ENCODE measurements at places on chromosomes 5 and 9.

GRCh38 chr5:36272136-36272690, 29.5 kb downstream of the RANBP3L start:
- no peak for DNase-seq

DNA sequence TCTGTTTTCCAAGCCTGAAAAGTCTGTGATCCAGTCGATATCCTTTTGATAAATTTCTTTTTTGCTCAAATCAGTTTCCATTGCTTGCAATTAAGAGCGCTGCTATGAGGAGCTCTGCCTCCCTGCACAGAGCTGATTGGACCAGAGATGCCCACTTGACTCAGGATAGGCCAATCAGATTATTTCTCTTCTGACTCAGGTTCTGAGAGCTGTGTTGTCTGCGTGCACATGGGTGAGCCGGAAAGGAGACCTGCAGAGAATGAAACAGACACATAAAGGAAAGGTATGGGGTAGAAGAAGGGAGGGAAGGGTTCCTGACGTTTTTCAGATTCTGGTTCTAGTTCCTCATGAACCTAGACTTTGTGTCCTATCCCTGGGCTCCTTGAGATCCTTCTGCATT, 15.8 kb upstream of the FABP6 start:
- DNase-seq: no peak

- DNase-seq: no peak
These were observed 23.4 kb downstream of the PAM start for GRCh38 chr5:102778478-102778877.

- no peak for DNase-seq
These were observed 124.4 kb upstream of the MAP1B start for GRCh38 chr5:71982717-71983395.

GRCh38 chr5:135192351-135192750, 158.3 kb upstream of the PITX1 start:
- DNase-seq: no peak

Measured in stimulated activated CD8-positive, alpha-beta memory T cell treated with anti-CD3 and anti-CD28 coated beads, Interleukin-15, amount 100 ng/mL, for 48 hours (primary cell).